ENCODE measurements at places on chromosomes 5 and 9.

DNA sequence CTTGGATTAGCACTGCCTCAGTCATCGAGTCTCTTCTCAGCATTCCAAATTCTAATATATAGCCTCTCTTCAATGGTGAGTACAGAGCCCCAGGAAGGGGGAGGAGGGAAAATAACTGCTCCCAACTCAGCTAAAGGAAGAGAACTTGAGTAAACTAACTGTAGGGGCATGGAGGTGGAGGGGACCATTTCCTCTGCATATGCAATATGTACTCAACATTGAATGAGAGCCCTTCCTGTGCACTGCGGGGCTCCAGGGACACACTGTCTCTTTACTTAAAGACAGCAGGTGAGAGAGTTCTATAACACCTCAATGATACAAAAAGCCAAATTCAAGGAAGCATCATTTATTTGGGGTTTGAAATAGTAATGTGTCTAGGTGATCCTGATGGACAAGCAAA lies 75.1 kb downstream of the GNAQ start:
- DNase-seq: no peak

DNA sequence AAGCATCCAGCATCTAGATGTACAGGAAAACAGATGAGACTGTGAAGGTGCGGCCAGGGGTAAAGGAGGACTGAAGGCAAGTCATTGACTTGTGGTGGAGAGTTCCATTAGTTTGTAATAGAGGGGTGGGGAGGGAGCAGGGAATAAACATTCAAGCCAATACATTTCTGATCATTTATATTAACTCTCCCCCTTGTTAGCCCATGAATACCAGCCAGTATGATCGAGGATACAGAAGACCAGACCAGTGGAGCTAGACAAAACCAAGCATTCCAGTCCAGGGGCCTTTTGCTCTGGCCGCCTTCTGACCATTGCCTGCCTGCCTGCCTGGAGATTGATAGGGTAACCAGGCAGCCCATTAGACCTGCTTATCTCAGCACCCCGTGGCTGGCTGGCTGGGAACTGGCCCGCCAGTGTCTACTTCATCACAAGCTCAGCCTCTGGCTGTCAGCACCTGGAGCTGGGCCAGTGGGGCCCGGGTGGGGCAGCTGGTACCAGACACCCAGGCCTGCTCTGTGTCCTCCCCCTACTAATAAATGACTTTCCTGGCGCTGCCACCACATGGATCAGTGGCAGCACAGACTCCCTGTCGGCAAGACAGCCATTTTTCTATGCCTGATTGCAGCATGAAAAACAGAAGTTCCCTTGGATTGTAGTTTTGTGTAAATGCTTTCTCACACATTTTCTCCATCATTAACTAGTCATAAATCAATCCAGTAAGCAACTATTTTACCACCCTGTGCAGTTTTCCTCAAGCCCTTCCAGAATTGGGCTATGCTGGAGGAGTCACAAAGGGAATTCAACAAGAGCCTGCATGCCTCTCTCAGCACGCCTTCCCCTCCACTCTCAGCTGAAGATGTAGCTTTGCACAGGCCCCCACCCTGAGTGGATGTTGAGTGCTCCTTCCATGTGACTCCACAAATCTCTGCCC lies 181.3 kb downstream of the SNCAIP start:
- no peak for DNase-seq

GRCh38 chr5:67205981-67206380 lies 9.4 kb upstream of the CD180 start:
- DNase-seq: no peak

GRCh38 chr5:139848508-139849100 lies 53.0 kb downstream of the PSD2 start:
- DNase-seq: no peak

Data from stimulated activated CD8-positive, alpha-beta memory T cell treated with anti-CD3 and anti-CD28 coated beads, Interleukin-4, amount 100 ng/mL, for 4 hours (primary cell).